ENCODE measurements at places on chromosomes 11 and 22. TPM values are rescaled to one million over a fixed set of nuclear protein-coding genes. Genes with fewer than 3 reads are reported as not detected.

DNA sequence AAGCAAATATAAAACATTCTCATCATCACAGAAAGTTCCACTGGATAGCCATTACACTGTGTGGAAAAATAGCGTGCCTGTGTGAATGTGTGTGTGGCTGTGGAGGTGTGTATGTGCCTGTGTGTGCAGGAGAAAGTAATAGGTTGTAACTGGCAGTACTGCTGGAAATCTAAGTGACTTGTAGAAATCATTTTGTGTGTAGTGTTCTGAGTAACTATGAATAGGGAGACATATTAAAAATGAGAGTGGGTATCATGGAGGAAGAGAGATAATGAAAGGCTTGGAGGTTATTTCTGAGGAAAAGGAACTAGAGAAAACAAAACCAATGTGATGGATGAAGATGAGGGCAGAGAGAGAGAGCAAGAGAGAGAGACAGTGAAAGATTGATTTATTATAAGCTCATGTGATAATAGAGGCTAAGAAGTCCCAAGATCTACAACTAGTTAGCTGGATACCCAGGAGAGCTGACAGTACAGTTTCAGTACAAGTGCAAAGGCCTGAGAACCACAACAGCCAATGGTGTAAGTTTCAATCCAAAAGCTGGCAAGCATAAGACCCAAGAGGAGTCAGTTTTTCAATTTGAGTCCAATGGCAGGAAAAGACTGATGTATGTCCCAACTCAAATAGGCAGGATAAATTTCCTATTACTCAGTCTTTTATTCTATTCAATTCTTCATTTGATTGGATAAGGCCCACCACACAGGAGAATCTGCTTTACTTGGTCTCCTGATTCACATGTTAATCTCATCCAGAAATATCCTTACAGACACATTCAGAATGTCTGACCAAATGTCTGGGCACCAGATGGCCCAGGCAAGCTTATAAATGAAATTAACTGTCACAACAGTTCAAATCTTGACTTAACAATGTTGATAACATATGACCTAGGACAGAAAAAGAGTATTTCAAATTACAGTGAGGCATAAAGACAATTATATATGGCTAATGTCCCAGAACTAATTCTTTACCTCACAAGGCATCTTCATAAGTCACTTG, 14.9 kb downstream of the KBTBD3 start:
- DNase-seq = no peak
- no peaks in the 10 kb centered on the region for H3K36me3 ChIP-seq
- H3K27ac ChIP-seq = no peak overlapping the region
- H3K4me1 ChIP-seq = no peaks in the 10 kb centered on the region

GRCh38 chr11:130531061-130531460, 82.6 kb downstream of the ADAMTS15 start:
- peaks cover 13% of the 10 kb centered on the region for H3K4me1 ChIP-seq
- no peak overlapping the region for H3K27ac ChIP-seq
- no peak overlapping the region for H3K4me3 ChIP-seq
- no peaks in the 10 kb centered on the region for H3K36me3 ChIP-seq
- peaks cover 30% of the 10 kb centered on the region for H3K27me3 ChIP-seq

DNA sequence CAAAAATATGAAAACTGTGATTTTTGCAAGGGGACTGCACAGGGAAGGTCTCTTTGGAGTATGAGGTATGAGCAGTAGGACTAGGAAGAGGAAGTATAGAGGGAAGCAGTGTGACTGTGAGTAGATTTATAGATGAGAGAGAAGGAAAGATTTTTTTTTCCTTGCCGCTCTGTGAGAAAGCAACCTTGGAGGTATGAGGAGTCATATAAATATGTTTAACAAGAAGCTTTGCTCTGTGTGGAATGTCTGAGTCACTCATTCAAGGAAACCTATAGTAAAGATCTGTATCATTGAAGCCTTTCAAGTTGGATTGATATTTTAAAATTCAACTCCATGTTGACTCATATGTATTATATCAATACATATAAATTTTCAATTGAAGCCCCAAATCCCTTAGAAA, 26.2 kb downstream of the DNHD1 start:
- H3K27me3 ChIP-seq = no peaks in the 10 kb centered on the region
- H3K36me3 ChIP-seq = peaks cover 7% of the 10 kb centered on the region

DNA sequence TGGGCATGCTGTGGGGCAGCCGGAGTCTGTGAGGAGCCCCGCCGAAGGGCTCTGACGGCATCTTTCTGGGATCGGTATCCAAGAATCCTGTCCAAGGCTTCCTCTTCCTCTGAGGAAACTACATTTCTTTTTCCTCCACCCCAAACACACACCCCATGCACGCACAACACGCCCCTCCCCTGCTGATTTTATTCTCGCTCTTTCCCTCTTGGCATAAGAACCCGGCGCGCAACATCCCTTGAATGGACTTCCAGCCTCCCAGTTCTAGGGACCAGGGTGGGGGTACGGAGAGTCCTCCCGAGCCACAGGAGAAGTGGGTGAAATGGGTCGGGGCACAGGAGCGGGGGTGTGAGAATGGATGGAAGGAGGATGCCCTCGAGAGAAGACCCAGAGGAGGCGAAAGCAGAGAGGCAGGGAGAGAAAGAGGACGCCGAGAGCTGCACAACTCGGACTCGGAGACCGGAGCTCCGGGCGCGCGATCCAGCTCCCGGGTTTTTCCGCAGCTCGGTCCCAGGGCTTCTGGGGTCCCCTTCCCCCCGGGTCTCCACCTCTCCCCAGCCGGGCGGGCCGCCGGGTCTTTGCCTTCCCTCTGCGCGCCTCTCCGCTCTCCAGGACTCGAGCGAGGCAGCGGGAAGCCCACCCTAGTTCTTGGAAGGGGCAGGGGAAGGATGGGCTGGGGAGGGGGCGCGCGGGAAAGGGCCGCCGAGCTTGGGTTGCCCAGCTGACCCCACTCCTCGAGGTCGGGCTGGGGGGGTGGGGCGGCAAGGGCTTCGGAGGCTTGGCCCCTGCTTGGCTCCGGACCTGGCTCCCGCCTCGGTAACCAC, 1.5 kb upstream of the LARGE1 start:
- peak overlapping the region; percentile 74 for H3K4me3 ChIP-seq
- H3K36me3 ChIP-seq = peaks cover 22% of the 10 kb centered on the region
- peaks cover 17% of the 10 kb centered on the region for H3K4me1 ChIP-seq

GRCh38 chr11:119338318-119338890, 2.3 kb downstream of the C1QTNF5 start:
- no peak overlapping the region for H3K27ac ChIP-seq
- DNase-seq = peak; percentile 74
- no peak overlapping the region for H3K4me3 ChIP-seq
- H3K36me3 ChIP-seq = peaks cover 39% of the 10 kb centered on the region
- H3K27me3 ChIP-seq = peaks cover 29% of the 10 kb centered on the region
- H3K4me1 ChIP-seq = peaks cover 8% of the 10 kb centered on the region

DNA sequence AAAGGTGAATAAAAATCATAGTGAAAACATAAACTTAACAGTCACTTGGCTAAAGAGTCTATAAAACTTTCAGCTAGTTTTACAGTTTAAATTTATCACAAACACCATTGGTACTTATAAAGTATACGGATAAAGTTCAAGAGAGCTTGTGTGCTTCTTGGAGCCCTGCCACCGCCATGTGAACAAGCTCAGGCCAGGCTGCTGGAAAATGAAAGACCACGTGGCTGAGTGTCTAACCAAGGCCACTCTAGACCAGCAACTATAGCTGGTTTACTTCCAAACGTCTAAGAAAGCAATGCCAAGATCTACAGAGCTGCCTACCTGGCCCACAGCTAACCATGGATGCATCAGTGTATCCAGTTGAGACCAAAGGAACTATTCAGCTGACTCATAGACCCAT, 66.3 kb upstream of the API5 start:
- no peaks in the 10 kb centered on the region for H3K4me1 ChIP-seq
- H3K27ac ChIP-seq = no peak overlapping the region
- no peaks in the 10 kb centered on the region for H3K36me3 ChIP-seq
- DNase-seq = no peak

DNA sequence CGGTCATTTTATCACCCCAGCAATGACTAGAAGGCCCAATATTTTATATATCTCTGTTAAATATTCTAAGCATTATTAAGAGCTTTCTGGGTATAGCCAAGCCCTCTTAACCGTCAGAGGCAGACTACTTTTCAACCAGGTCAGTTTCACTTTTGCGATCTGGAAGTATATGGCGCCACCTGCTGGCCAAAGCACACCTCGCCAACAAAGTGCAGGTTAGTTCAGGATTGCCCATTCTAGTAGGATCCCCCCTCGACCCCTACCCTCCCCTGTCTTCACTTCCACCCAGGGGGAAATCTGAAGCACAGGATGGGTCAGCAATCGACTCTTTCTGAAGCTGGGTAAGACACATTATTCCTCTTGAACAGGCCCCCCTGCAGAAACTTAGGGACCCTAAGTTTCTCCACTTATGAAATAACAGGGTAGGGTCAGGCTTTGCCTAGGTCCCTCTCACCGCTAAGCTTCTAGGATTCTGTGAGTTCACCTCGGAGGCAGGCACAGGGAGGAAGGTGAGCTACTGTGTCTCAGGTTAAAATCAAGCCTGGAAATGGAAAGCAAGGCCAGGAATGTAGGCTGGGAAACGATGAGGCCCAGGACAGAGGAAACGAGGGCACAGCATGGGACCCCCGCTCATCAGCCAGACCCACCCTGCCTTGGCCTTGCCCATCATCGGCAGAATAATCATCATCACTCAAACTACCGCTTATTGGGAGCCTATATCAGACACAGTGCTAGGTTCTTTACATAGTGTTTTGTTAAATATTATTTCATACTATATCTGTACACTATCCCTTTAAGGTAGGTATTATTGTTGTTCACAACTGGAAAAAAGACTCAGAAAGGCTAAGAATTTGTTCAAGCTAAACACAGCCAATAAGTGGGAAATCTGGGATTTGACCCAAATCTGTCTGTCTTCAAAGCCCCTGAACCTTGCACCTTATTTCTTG, 35.6 kb downstream of the KCNJ1 start:
- no peaks in the 10 kb centered on the region for H3K36me3 ChIP-seq
- peaks cover 8% of the 10 kb centered on the region for H3K4me1 ChIP-seq
- peak; percentile 76 for DNase-seq
- peak overlapping the region; percentile 50 for H3K27ac ChIP-seq
- H3K27me3 ChIP-seq = no peaks in the 10 kb centered on the region

GRCh38 chr22:45413368-45414211, at the start of the genes RIBC2 and SMC1B:
Gene RIBC2, plus strand, starts transcription at chr22:45413693. Its CDS starts 194 bp downstream, at chr22:45413887.
Gene SMC1B, minus strand, starts transcription at chr22:45413599. Its CDS starts 32 bp downstream, at chr22:45413567.
- no peaks in the 10 kb centered on the region for H3K27me3 ChIP-seq
- peak within 1 kb of the TSS; percentile 67 for H3K27ac ChIP-seq
- no peaks in the 10 kb centered on the region for H3K4me1 ChIP-seq

DNA sequence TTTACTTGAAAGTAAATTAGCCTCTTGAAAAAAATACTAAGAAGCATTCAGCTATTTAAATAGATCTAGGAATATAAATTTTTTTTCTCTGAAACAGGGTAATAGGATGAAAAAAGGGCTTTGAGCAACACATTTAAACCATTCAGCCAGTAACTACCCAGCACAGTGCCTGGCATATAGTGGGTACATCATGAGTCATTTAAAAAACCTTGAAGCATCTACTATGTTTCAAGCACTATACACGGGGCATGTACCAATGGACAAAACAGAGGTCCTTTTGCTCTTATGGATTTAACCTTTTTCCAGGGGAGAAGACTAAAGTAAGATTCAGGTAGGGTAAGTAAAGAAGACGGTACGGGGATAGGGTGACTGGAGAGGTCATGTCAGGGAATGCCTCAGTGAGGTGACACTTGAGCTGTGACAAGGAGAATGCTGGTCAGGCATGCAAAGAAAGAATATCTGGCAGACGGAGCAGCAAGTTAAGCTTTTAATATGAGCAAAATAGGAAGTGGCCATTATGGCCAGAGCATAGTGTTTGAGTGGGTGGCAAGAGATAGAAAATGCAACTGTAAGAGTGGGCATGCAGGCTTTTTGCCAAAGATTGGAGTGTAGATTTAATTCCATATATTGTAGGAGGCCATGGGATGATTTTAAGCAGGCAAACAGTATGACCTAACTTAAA, 101.1 kb downstream of the HIPK3 start:
- DNase-seq = no peak
- H3K27ac ChIP-seq = no peak overlapping the region
- no peaks in the 10 kb centered on the region for H3K4me1 ChIP-seq
- H3K36me3 ChIP-seq = peaks cover 3% of the 10 kb centered on the region

GRCh38 chr11:111162305-111162704, 83.2 kb upstream of the POU2AF2 start:
- peaks cover 13% of the 10 kb centered on the region for H3K27me3 ChIP-seq
- H3K4me3 ChIP-seq = no peak overlapping the region
- no peaks in the 10 kb centered on the region for H3K4me1 ChIP-seq
- no peak for DNase-seq

DNA sequence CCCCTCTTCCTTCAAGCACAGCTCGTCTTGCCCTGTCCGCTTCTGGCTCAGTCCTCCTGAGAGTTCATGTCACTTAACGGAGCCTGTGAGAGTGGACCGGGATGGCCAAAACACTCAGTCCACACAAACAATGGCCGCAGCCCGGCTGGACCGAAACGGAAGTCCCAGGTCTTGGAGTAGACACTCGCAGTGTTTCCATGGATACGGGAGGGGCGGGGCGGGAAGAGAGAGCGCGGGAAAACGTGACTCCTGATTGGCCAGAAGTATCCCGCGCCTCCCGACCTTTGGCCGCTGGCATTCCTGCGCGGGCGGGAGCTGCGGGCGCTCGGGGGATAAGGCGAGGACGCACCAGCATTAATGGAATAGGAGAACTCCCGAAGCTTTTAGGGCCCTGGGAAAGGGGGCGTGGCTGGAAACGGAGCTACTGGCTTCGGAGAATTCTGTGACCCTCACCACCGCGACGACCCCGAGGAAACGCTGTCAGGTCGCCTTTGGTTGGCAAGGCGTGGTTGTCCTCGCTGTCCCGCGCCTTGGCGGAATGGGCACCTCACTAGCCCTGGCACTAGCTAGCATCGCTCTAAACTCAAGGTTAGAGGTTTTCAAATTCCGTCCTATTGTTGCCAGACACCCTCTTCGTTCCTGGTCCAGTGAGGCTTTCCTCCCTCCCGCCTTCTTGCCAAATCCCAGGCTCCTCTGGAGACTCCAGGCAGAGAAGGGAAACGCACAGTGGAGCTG, at the start of the genes NLRP14 and ZNF214:
Gene NLRP14, plus strand, starts transcription at position 297 of the 735 bp plus-strand sequence. CDS start 18,108 bp downstream, outside the sequence.
Gene ZNF214, minus strand, starts transcription at position 164 of the 735 bp plus-strand sequence. CDS start 17,511 bp downstream, outside the sequence.
- DNase-seq = peak; percentile 81
- no peaks in the 10 kb centered on the region for H3K4me1 ChIP-seq
- H3K4me3 ChIP-seq = peak within 1 kb of the TSS; percentile 75
- peaks cover 14% of the 10 kb centered on the region for H3K36me3 ChIP-seq
- peak within 1 kb of the TSS; percentile 52 for H3K27ac ChIP-seq
- no peaks in the 10 kb centered on the region for H3K27me3 ChIP-seq

GRCh38 chr22:48493733-48494132, 1333.9 kb downstream of the BRD1 start:
- no peak overlapping the region for H3K4me3 ChIP-seq
- no peak for DNase-seq
- no peaks in the 10 kb centered on the region for H3K4me1 ChIP-seq
- no peak overlapping the region for H3K27ac ChIP-seq
- H3K36me3 ChIP-seq = no peaks in the 10 kb centered on the region

DNA sequence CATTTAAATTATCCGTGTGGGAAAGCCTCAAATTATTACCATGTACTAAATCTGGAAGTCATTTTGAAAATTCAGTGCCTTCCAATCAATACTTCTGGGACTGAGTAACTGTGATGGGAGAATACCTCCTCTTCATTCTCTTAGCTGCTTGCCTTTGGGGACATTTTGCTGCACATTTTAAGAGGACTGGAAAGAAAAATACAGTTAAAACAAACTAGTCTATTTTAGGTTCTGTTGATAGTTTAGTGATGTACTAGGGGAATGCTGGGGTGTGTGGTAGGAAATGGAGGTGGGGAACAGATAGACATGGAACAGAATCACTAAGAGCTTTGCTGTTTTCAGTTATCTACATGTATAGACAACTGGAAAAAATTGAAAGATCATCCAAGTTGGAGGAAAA, 65.7 kb upstream of the APOA1 start:
- no peak overlapping the region for H3K4me3 ChIP-seq
- no peak for DNase-seq
- no peak overlapping the region for H3K27ac ChIP-seq
- H3K36me3 ChIP-seq = no peaks in the 10 kb centered on the region

The NXPE4 gene
- not detected for total RNA-seq

The C11orf86 gene
- not detected for total RNA-seq

The TSPAN32 gene
- not detected for total RNA-seq

The CDC42BPG gene
- total RNA-seq = 33.0 TPM
